ENCODE measurements at places on chromosomes 11 and 22. TPM values are rescaled to one million over a fixed set of nuclear protein-coding genes. Genes with fewer than 3 reads are reported as not detected.

DNA sequence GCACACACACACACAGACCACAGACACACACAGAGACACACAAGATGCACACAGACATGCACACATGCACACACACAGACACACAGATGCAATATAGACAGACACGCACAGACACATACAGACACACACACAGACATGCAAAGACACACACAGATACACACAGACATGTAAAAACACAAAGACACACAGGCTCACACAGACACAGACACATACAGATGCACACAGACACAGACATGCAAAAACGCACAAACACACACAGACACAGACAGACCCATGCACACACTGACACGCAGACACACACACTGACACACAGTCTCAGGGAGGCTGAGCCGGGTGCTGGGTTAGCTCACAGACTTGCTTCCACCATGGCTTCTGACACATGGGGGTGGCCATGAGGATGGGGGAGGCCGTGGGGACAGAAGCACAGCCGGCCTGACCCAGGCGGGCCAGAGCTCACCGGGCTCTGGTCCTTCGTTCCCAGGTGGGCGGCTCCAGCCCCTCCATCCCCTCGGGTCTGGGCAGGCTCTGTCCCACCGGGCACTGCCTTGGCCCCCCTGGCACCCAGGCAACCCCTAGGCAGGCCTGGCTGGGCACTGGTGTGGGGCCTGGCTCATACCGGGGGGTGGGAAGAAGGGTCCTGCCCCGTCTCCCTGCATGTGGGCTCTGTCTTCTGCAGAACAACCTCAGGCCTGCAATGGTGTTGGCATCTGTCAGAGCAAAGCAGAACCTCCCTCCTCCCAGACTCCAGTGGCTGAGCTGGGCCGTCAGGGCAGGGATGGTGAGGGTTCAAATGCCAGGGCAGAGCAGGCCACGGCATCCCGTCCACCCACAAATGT is 1489.5 kb downstream of the BRD1 start:
- no peak for DNase-seq

DNA sequence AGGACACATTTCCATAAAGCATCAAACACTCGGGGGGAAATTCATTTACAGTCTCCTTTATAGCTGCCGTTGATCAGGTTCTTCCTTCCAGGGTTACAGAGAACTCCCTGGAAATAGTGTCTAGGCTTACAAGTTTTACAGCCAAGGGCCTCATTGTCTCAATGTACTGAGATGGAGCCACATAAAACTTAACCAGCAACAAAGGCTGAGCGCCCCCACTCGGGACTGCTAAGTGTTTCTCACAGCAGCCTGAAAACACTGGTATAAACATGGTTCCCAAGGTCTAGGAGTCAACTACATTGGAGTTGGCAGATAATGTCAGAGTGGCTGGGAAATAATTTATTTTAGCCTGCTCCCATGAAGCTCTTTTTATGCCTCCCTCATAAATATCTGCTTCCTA is 686.2 kb downstream of the OPCML start:
- DNase-seq = no peak

GRCh38 chr11:92866679-92867282 is 102.7 kb upstream of the MTNR1B start:
- no peak for DNase-seq

- DNase-seq = peak; percentile 37
Measured at GRCh38 chr11:129828301-129828836, 12.7 kb downstream of the TMEM45B start.

- DNase-seq = no peak
Measured at GRCh38 chr11:131537196-131537595, 166.8 kb downstream of the NTM start.

- DNase-seq = no peak
Measured at GRCh38 chr22:21697880-21698279, 32.1 kb downstream of the PPIL2 start.

- no peak for DNase-seq
Measured at GRCh38 chr11:17691550-17691949, 27.8 kb upstream of the MYOD1 start.

DNA sequence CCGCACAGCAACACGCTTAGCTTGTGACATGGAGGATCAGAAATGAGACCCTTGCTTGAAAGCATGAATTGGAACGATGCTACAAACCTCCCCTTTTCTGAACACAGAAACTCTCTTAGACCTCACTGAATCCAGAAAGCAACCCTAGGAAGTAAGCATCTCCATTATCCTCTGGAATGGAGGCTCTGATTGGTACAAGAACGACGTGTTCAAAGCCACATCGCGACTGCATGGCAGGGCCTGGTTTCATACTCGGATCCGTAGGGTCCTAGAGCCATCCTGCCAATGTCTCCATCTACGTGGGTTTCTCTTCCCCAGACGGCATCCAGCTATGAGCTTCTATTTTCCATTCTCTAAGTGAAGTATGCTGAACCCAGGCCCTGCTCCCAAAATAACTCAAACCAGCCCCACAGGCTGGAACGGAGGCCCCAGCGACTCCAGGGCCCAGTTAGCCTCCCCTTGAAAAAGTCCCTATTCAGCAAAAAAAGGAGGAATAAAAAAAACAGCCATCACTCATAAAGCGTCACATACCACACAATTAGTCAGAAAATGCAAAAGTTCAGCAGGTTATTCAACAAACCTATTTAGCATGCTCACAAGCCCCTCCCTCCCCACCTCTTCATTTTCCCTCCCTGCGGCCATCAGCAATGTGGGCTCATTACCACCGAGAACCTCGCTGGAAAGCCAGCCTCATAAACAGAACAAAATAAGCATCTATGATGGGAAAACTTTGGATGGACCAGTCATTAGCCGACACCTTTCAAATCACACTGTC is 7.1 kb upstream of the MN1 start:
- peak; percentile 63 for DNase-seq

DNA sequence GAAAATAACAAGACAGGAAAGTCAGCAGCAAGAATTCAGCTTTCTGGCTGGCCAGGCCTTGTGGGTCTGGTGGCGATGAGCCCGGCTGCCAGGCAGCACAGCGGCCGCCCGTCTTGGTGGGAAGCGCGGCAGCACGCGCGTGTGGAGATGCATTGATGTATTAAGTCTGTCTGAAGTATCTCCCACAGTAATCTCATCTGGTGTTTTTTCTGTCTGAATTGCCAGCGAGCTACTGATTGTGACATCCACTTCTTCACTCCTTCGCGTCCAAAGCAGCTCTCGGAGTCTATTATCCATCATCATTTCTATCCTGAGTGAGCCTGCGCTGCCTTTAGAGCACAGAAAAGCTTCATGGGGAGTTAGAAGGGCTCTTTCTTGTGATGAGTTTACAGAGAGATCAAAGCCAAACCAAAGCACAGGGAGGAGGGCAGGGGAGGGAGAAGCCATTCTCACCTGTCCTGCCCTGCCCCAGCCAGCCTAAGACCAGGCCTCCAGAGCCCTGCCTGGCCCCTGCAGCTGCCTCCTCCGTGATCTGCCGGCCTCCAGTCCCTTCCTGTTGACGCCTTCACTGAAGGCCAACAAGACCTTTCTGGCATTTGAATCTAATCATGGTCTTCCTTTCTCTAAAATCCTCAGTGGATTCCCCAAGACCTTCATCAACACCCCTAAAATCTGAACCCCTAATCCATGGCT is 1419.0 kb downstream of the TBC1D22A start:
- no peak for DNase-seq

GRCh38 chr11:9714272-9714940 is 50.5 kb downstream of the SWAP70 start:
- DNase-seq = no peak

- DNase-seq = peak; percentile 59
Measured at GRCh38 chr22:20273758-20274181, 5.7 kb upstream of the RTN4R start.

- no peak for DNase-seq
Measured at GRCh38 chr11:58674609-58675008, 52.1 kb downstream of the CNTF start.

DNA sequence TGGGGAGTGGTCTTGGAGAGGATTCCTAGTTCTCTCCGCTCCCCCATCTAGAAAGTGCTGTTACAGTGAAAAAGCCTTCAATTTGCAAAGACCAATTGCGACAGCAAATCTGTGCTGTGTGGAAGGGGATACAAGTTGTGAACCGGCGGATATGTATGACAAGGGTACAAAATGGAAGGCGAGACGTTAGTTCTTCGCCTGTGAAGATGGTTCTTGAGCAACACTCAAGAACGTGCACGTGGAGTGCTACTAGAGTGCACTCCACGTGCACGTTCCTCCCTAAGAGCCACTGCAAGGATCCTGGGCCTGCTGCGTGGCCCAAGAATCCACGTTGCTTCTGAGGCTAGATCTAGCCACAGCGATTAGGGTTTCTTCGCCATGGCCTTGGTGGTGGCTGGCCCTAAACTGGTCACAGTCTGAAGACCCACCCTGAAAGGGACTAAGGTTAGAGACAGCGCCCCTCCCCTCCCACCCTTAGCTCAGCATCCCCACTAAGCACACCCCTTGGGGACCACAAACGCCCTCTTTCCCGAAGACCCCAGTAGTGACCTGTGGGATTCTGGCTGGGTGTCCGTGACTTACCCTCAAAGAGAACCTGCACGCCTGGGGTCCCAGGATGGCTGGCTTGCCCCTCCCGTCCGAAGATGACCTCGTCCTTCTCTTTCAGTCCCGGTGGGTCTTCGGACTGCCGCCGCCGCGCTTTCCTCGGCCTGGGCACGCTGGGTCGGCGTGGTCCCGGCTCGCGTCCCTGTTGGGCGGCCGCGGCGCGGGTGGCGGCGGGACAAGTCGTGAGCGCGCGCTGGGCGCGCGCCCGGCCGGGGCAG is 519 bp upstream of the PDE3B start:
- no peak for DNase-seq

Gene MB
- total RNA-seq = 1.7 TPM

Gene FZD4
- total RNA-seq = 9.4 TPM

Gene XKR3
- 9.4 TPM for total RNA-seq

Gene NPAS4
- total RNA-seq = 2.4 TPM

Gene KCNK7
- not detected for total RNA-seq

Gene GLB1L3
- 2.2 TPM for total RNA-seq

Gene TFIP11
- total RNA-seq = 42.6 TPM

Gene RFPL3
- 0.48 TPM for total RNA-seq

Gene KRTAP5-11
- 8.9 TPM for total RNA-seq

All from umbilical cord (tissue), 2 donors.